ENCODE measurements at places on chromosomes 16 and 17.

- no peak for DNase-seq
These were observed 11.0 kb downstream of the TK2 start for GRCh38 chr16:66538910-66539309.

GRCh38 chr17:76092526-76093413 is 10.8 kb downstream of the EXOC7 start:
- no peak for DNase-seq

GRCh38 chr17:72838068-72838467 is 254.4 kb downstream of the SLC39A11 start:
- DNase-seq = no peak

- no peak for DNase-seq
These were observed 4.1 kb upstream of the NAGS start for GRCh38 chr17:44000141-44000860.

DNA sequence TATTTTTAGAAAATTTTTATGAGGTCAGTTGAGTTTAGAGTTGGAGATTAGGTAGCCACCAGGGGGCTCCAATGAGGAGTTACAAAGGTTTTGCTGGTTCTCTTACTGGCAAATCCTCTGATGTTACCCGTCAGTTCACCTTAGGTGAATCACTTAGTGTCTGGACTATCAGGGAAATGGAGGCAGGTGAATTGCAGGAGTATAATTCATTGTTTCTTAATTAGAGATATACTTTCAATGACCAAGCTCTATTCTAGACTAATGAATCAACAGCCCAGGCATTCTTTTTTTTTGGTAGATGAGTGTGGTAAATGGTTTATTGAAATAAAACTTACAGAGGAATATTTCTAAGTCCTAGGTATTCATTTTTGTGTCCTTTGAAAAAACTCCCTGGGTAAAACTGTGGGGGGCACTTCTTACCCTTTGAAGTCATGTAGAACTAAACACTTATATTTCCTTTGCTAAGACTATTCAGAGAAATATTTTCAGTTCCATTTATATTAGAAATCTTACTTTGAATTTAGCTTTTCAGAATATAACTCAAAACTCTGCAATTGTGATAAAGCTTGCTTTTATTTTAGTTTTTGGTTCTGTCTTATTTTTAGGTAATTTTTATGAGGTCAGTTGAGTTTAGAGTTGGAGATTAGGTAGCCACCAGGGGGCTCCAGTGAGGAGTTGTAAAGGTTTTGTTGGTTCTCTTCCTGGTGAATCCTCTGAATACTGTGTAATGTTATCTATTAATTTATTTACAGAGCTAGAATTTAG is 17.7 kb downstream of the PSMD11 start:
- DNase-seq = no peak

All from hepatic stellate cell (primary cell).